Activated CD4-positive, alpha-beta T cell treated with anti-CD3 and anti-CD28 coated beads, Interleukin-2, Interleukin-6, amounts not matched to agents 100 ng/mL and 50 ng/mL, durations not matched to agents 16 hours and 8 hours (primary cell): ENCODE measurements at places on chromosomes 4 and X.

DNA sequence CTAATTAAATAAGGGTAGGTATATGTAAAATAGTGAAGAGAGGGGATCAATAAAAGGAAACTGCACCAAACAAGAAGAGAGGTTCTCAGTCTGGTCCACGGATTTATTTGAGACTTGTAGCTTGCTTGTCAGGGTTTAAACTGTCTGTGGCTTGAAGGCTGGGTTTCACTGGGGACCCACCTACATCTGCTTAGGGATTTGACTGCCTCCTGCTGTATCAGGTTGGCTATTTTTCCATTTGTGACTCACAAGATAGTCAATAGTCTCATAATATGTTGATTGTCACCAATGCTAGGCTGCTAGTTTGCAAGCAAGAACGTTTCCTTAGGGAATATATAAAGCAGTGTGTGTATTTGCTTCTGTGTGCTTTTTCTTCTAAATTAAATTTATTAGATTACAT lies 1950.7 kb upstream of the IGFBP7 start:
- DNase-seq: no peak

- no peak for DNase-seq
Observed at GRCh38 chr4:104472766-104473165, 21.9 kb downstream of the CXXC4 start.

DNA sequence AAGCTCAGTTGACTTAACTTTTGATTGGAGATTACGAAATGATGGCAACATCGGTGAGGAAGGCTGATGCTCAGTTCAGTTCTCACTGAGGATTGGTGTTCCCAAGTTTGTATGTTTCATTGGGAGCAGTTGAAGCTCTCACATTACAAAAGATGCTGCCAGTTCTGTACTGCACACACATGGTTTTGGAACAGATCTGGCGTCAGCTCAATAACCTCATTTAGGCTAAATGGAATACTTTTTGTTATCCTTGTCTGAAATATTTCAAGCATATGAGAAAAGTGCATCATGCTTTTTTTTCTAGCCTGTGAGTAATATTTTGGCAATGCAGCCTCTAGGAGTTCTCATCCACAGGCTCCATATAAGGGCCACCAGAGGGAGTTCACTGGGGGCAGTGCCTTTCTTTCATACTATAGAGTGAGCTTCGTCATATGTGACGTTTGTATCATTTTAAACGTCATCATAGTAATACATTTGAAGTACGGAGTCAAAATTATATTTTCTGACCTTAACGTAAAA lies 4.1 kb downstream of the ENPEP start:
- DNase-seq: no peak

GRCh38 chrX:67587946-67588624 lies 44.3 kb downstream of the AR start:
- DNase-seq: no peak

DNA sequence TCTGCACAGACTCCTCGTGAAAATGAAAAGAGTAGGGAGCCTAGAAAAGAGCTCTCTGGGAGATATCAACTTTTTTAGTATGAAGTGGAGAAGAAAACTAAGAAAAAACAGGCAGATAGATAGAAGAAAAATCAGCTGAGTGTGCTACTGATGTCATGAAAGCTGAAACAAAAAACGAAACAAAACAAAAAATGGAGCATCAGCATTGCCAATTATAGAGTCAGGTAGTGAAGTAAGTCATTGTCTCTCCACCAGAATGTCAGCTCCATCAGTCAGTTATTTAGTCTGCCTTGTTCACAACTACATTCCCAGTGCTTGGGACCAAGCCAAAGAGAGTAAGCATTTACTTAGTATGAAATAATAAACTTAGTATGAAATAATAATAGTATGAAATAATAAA lies 595.1 kb downstream of the STPG2 start:
- DNase-seq: no peak

DNA sequence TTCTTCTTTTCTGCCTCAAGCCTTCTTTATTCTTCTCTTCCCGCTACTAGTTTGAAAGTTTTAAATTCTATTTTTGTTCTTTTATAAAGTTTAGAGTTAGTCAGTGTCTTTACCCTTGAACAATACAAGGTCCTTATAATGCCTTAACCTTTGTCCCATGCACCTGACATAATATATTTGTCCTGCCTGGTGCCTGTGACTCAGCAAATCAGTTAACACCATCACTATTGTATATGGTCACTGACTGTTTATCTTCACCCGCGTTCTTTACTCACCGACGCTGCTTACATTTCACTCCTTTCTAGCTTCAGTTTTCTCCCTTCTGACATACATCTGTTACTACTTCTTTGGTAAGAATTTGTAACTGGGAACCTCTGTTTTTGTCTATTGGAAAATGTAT lies 5.7 kb downstream of the SMIM20 start:
- no peak for DNase-seq

- DNase-seq: no peak
Observed at GRCh38 chr4:186299291-186299690, 33.3 kb downstream of the F11 start.

GRCh38 chr4:74671080-74671698 lies 123.1 kb downstream of the BTC start:
- peak; percentile 52 for DNase-seq

DNA sequence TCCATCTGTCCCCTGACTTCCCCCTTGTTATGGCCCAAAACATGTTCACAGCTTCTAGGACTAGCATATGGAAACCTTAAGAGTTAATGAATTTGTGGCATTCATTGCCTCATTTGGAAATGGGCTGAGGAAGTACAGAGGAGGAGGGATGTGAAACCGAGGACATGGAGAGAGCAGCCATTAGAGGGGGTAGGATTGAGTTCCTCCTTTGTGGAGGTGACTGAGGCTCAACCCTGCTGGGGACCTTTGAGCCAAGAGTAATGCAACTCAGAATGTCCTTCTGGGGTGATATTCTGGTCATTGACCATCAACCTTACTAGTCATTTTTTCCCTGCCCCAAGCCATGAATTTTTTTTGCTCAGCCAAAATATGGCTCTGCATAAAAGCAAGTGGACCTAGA lies 109.4 kb downstream of the ZNF518B start:
- no peak for DNase-seq

DNA sequence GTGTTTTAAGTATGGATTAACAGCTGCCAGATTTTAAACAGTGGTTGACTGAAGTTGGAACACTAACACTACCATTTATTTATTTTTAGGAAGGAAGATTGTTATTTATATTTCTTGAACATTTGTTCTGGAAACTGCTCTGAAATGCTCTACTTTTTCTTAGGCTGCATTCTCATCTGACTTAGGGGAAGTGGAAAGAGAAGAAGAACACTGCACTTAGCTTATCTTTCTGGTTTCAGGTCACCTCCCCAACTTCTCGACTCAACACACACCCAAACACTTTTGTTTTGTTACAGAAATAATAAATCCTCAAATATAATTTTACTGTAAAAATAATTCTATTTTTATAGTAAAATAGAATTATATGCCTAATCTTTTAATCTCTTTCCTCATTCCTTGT lies 18.6 kb downstream of the BLTP1 start:
- no peak for DNase-seq

DNA sequence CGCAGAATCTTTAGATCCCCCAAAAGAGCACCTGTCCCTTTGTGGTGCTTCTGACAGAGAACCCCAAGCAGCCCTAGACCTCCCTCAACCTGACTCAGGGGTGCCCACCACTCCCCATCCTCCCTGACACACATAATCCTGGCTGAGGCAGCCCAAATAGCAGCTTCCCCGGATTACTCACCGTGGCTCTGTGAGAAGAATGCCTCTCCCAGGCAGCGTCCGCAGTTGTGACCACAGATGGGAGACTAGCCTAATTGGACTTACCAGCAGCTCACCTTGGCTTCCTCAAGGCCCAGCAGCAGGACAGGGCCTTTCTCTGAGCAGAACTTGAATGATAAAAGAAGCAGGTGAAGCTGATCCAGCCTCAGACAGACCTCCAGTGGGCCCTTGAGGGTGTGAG lies 10.3 kb upstream of the ODAPH start:
- no peak for DNase-seq

DNA sequence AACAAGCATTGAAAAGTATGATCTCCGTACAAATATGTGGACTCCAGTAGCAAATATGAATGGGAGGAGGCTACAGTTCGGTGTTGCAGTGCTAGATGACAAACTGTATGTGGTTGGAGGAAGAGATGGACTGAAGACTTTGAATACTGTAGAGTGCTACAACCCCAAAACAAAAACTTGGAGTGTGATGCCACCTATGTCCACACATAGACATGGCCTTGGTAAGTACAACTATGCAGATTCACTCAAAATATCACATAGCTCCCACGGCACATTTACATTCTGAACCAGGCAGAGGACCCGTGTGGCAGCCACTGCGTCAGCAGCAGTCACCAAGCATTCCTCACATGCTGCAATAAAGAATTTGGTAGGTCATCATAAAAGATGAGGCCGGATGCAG lies 41.3 kb downstream of the KLHL5 start:
- DNase-seq: no peak

DNA sequence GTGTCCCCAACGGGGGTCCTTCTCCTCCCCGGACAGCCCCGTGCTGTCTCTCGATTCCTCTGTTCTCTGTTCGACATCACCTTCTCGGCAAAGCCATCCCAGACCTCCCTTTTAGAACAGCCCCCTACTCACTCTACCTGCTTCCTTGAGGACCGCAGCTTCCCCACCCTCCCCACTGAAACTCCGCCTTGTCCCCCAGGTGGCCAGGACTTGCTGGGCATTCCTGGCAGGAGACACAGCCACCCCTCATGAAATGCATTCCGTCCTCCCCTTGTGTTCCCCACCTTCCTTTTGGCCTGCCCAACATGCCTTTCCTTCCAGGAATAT lies 34.8 kb upstream of the GPR78 start:
- no peak for DNase-seq

- no peak for DNase-seq
Observed at GRCh38 chr4:7210824-7211223, 18.5 kb downstream of the SORCS2 start.

DNA sequence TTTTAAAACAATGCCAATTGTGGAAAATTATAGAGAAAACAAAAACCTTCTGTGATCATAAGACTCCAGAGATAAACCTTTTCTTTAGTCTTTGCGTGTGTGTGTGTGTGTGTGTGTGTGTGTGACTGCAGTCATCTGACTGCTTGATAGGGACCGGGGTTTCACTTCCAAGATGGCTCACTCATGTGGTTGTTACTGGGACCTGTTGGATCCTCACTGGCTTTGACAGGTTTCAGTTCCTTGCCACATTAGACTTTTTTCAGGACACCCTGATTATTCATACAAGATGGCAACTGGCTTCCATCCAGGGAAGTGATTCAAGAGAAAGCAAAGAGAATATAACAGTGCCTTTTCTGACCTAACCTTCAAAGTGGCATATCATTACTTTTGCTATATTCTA lies 21.9 kb upstream of the MAD2L1 start:
- DNase-seq: no peak

DNA sequence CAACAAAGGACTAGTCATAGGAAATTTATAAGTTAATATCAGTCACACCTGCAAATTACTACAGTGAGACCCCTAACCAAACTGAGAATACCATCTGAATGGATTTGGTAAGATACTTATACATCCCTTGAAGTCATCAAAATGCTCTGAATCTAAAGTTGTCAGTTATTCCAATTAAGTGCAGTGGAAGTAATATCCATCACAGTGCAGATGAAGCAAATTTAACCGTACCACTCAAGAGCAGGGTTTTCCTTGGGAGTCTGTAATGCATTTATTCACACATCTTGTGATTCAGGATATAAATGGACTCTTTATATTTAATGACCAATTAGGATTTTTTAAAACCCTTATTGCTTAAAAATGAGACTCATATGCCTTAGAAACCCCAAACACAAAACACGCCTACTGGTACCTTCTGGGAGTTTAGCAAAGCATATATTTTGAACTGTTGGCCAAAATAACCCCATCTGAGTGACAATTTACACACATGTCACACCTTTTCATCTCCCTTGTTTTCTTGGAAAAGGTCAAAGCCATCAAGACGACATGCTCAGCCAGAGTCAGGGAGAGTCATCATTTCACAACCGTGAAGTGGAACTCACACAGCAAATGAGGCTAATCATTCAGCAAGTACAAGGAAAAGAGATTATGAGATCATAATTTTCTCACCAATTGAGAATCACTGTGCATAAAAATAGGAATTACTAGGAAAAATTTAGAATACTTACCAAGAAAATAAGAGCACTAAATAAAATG lies 303.7 kb downstream of the HNRNPD start:
- DNase-seq: no peak

- no peak for DNase-seq
Observed at GRCh38 chrX:151085207-151085606, 91.2 kb upstream of the GPR50 start.

GRCh38 chr4:185183622-185184281 lies 20.0 kb downstream of the CFAP97 start:
- peak; percentile 79 for DNase-seq

- DNase-seq: no peak
Observed at GRCh38 chr4:111601671-111602070, 543.6 kb upstream of the FAM241A start.

GRCh38 chr4:23881674-23882337 lies 8.0 kb downstream of the PPARGC1A start:
- DNase-seq: no peak

- no peak for DNase-seq
Observed at GRCh38 chr4:52103319-52103718, 52.2 kb downstream of the SPATA18 start.

DNA sequence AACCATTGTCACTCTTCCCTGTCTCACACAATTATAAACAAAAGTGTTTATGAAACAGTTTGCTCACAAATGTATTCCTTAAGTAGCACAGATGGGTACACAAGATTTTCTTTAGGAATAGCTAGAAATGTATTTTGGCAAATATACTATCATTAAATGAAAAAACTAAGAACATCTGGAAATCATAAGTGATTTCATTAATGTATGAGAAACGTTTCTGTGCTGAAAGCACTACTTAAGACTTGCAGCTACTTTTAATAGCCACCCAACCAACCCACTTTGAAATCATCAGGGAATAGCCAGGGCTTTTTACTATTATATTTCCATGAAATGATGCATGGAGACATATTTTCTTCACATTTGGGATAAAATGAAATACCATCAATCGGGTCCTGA lies 62.3 kb upstream of the NAP1L5 start:
- no peak for DNase-seq

GRCh38 chr4:91220315-91220714 lies 1083.5 kb upstream of the GRID2 start:
- no peak for DNase-seq

GRCh38 chr4:125728568-125728967 lies 413.8 kb downstream of the FAT4 start:
- no peak for DNase-seq

GRCh38 chrX:110267874-110268273 lies 50.0 kb downstream of the AMMECR1 start:
- DNase-seq: no peak

GRCh38 chr4:184598753-184599491 lies 50.3 kb downstream of the CASP3 start:
- DNase-seq: no peak

GRCh38 chr4:46648088-46648744 lies 258.3 kb upstream of the GABRA2 start:
- peak; percentile 43 for DNase-seq

DNA sequence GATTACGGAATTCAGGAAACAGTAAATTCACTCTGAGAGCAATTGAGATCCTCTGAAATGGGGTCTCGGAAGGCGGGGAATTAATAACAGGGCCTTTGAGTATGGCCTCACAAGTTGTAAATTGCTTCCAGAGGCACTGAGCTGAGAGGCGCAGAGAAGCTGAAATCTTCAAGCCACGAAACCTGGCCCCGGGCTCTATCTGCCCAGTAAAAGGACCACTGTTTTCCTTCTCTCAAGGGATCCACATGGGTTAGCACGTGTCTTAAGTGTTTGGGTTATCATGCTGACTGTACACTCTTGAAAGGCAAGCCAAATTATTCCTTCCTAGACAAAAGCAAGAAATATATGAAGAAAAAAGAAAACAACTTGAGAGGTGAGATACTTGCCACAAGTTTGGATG lies 1012.9 kb upstream of the FTHL17 start:
- DNase-seq: no peak
